Activated CD4-positive, alpha-beta T cell treated with anti-CD3 and anti-CD28 coated beads, Interleukin-2, amount 10 ng/mL, durations not matched to agents 24 days and 14 days (primary cell): ENCODE measurements at places on chromosomes 11 and 22. TPM values are rescaled to one million over a fixed set of nuclear protein-coding genes. Genes with fewer than 3 reads are reported as not detected.

- H3K27me3 ChIP-seq, result no peaks in the 10 kb centered on the region
- no peak overlapping the region for H3K27ac ChIP-seq
- H3K4me1 ChIP-seq, result no peaks in the 10 kb centered on the region
Observed at GRCh38 chr11:20973940-20974559, 304.7 kb downstream of the NELL1 start.

DNA sequence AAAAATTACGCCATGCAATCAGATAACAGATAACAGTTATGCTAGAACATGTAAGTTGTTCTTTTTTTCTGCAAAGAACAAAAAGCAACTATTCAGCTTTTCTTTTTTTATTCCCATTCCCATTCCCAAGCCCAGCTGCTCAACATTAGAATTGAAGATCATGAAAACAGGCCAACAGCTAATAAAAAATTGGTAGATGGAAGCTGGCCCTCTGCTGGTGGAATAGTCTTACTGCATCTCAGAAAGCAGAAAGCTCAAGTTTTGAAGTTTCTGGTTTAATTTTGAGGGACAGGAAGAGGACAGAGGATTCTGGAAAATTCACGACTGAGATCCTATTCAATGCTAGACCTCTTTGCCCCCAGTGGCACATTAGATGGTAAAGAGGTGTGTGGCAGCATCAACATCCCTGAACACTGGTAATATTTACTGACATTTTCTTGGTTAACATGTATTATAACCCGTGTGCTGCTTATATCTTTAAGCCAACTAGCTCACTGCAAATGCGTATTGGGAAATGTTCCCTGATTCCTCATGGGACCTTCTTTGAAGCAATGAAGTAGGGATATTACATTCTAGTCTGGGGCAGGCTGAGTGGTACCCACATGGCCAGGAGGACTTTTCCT lies 591.2 kb downstream of the OPCML start:
- peak; percentile 56 for DNase-seq
- peaks cover 24% of the 10 kb centered on the region for H3K27me3 ChIP-seq
- H3K27ac ChIP-seq, result no peak overlapping the region
- no peaks in the 10 kb centered on the region for H3K4me1 ChIP-seq
- H3K36me3 ChIP-seq, result no peaks in the 10 kb centered on the region

Gene BACE1-AS
- 5.5 and 5.8 TPM in 2 replicates for total RNA-seq

GRCh38 chr11:11966826-11967668 lies 41.4 kb downstream of the DKK3 start:
- DNase-seq, result peak; percentile 92
- peaks cover 6% of the 10 kb centered on the region for H3K27me3 ChIP-seq
- H3K36me3 ChIP-seq, result no peaks in the 10 kb centered on the region

- H3K27ac ChIP-seq, result no peak overlapping the region
- no peak overlapping the region for H3K4me3 ChIP-seq
Observed at GRCh38 chr11:44515048-44515447, 50.4 kb upstream of the CD82 start.

DNA sequence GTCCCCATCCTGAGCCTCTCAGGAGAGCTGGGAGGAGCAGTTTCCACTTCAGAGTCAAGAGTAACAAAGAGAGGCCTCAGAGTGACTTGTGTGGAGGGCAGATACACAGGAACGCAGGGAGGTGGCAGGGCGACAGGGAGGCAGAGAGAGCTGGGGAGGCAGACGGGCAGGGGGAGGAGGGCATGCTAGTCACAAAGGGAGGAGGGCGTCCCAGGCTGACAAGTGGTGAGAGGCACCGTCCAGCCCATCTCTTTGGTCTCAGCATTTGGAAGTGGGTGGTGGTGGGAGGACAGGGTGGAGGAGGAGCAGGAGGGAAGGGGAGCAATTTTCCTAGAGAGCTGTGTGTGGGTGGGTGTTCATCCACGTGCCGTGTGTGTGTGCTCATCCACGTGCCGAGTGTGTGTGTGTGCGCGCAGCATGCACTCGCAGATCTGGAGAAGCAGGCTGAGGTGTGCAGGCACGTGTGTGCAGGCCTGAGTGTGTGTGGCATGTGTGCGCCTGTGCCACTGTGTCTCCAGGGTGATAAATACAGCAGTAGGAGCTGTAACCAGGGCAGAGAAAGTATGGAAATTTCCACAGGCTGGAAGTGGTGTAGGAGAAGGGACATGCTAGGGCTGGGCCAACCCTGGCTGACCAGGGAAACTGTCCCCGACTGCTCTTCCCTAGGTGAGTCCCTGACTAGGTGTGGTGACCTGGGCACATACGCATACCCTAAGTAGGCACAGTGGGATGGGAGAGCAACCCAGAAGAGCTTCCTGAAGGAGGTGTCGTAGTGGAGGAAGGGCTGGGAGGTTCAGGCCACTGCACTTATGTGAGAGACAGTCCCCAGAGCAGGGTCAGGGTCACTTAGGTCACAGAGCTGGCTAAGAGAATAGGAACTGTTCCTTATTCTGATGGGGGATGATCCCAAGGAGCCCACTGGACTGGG lies 7.3 kb upstream of the PDE2A start:
- peaks cover 8% of the 10 kb centered on the region for H3K36me3 ChIP-seq
- H3K4me3 ChIP-seq, result no peak overlapping the region
- H3K27ac ChIP-seq, result no peak overlapping the region
- peaks cover 23% of the 10 kb centered on the region for H3K27me3 ChIP-seq

- DNase-seq, result no peak
- no peaks in the 10 kb centered on the region for H3K36me3 ChIP-seq
- no peak overlapping the region for H3K27ac ChIP-seq
Observed at GRCh38 chr11:85052636-85053035, 574.5 kb downstream of the DLG2 start.

DNA sequence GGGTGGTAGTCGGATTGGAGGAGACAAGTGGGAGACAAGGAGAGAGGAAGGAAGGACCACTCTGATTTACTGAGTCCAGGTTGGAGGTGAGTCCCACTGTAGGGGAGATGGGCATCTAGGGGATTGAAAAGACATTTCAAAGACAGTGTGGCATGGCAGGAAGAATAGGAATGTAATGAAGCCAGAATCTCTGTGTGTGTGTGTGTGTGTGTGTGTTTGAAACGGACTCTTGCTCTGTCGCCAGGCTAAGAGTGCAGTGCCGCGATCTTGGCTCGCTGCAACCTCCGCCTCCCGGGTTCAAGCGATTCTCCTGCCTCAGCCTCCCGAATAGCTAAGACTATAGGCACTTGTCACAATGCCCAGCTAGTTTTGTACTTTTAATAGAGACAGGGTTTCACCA lies 4.2 kb upstream of the CSDC2 start:
- H3K36me3 ChIP-seq, result no peaks in the 10 kb centered on the region
- H3K27ac ChIP-seq, result no peak overlapping the region
- no peak for DNase-seq
- H3K4me1 ChIP-seq, result peaks cover 7% of the 10 kb centered on the region
- peaks cover 38% of the 10 kb centered on the region for H3K27me3 ChIP-seq
- H3K4me3 ChIP-seq, result no peak overlapping the region

GRCh38 chr11:65505466-65506289 lies 6.8 kb downstream of the MALAT1 start:
- no peak overlapping the region for H3K4me3 ChIP-seq
- peaks cover 36% of the 10 kb centered on the region for H3K36me3 ChIP-seq
- peak overlapping the region; percentile 92 for H3K27ac ChIP-seq
- peaks cover 59% of the 10 kb centered on the region for H3K4me1 ChIP-seq
- peak; percentile 66 for DNase-seq

DNA sequence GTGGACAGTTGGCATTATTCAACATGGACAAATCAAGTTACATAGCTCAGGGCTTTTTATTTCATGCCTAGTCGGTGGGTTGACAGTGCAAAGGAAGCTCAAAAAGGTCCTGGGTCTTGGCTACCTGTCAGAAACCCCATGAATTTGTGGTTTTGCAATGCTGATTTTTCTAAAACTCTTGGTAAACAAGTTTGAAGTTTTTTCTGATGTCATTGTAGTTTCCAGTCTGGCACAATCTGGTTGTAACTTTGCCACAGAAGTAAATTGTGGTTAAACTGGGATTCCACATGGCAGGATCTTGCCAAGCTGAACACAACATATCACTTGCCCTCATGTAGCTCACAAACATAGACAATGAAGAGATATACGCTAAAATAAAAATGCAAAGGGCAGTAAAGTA lies 100.8 kb downstream of the EHF start:
- H3K4me1 ChIP-seq, result no peaks in the 10 kb centered on the region
- no peak overlapping the region for H3K4me3 ChIP-seq
- H3K27me3 ChIP-seq, result peaks cover 5% of the 10 kb centered on the region
- no peak for DNase-seq
- H3K27ac ChIP-seq, result no peak overlapping the region

DNA sequence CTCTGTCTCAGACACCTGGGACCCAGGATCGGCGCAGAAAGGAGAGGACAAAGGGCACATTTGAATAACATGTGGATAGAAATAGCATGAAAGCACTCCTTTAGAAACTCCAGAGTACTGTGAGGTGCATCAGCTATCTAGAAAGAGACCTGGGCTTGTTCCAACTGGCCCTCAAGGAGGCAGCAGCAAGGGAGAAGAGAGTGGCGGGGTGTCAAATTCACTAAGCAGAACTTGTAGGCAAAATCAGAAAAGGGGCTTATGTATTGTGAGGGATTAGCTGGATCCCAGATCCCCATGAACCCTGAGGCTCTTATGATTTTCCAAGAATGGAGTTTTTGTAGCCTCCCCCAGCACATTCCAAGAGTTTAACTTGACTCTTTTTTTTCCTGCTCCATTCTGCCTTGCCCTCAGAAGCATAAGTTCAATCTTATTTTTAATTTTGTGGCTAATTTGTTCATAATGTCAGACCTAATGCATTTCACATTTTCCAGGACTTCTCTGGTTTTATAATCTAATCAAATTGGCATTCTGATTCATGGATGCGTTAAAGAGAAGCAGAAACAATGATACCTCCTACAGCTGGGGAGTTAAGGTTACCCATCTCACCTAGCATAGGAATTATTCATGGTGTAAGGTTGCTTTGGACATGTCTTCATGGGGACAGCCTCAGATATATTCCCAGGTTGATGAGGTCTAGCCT lies 33.6 kb downstream of the USH1C start:
- no peak overlapping the region for H3K4me3 ChIP-seq
- H3K4me1 ChIP-seq, result no peaks in the 10 kb centered on the region
- H3K27me3 ChIP-seq, result peaks cover 34% of the 10 kb centered on the region
- no peak for DNase-seq

Gene GPHA2
- total RNA-seq, result not detected in 2 replicates

- no peaks in the 10 kb centered on the region for H3K36me3 ChIP-seq
- no peak overlapping the region for H3K4me3 ChIP-seq
- peaks cover 1% of the 10 kb centered on the region for H3K27me3 ChIP-seq
- no peak overlapping the region for H3K27ac ChIP-seq
- no peak for DNase-seq
- no peaks in the 10 kb centered on the region for H3K4me1 ChIP-seq
Observed at GRCh38 chr22:32706149-32706548, 95.4 kb upstream of the TIMP3 start.

Gene RASSF7
- 21.8 and 23.1 TPM in 2 replicates for total RNA-seq

DNA sequence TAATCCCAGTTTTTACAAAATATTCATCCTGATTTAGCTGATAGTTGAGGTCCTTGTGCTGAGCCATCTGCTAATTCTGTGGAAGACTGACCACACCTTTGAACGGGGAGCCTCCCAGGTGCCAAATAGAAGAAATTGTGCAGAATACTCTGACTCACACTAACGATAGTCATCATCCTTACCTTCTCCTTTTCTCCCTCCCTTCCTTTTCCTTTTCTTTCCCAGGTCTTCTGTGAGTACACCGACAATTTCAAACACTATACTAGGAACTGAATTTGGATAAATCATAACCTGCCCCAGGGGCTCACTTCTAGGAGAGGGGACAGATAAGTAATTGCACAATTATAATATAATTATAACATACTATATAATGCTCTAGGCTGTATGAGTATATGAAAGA lies 73.1 kb upstream of the CTSC start:
- H3K27me3 ChIP-seq, result no peaks in the 10 kb centered on the region
- no peak overlapping the region for H3K27ac ChIP-seq
- DNase-seq, result no peak
- peaks cover 26% of the 10 kb centered on the region for H3K4me1 ChIP-seq
